ENCODE measurements at places on chromosomes 6 and 20.

DNA sequence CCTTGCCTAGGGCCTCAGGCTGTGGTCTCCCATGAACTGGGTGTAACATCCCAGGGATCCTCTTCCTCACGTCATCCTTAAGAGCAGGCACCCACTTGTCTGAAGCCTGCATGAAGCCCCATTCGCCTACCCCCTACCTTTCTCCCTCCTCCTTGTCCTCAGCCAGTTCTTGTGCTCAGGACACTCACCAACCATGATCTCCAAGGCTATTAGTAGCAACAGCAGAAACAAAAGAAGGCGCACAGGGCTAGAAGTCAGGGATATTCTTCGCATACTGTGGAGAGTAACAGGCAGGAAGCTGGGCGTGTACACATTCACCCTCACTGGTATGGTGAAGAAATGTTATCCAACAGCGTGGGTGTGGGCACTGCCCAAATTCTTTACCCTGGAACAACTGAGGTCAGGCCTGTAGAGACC, 7.3 kb downstream of the RAET1E start:
- DNase-seq, result no peak

DNA sequence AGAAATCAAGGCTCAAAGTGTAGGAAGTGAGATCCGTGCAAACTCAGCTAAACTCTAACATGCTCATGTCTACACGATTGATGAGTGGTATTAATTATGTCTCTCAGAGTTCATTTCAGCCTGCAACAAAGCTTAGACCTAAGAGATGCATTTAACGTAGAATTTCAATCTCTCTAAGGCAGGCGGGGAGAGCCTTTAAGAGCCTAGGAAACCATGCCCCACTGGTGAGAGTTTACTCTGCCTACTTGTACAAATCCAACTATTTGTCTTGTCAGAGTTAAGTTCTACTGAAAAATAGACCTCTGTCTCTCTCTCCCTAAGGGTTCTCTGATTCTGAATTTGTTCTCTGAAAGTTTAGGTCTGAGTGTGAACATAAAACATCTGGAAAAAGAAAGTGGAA, 100.9 kb downstream of the SPTLC3 start:
- DNase-seq, result no peak

- DNase-seq, result no peak
Observed at GRCh38 chr6:25925876-25926275, 4.6 kb downstream of the SLC17A2 start.

DNA sequence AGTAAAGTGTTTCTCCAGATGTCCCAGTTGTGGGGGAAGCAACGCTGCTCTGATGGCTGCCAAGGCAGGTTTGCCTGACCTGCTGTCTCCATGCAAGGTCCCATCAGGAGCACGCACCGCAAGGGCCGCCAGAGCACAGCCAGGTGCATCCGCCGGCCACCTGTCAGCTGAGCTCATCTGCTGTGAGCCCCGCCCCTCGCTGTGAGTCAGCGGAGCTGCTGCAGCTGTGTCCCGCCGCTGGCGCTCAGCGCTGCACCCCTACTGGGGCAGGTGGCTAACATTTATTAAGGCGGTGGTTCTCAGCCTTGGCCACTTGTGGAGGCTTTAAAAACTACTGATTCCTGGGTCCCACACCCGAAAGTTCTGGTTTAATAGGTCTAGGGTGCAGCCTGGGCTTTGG, 225.7 kb downstream of the UST start:
- DNase-seq, result no peak

DNA sequence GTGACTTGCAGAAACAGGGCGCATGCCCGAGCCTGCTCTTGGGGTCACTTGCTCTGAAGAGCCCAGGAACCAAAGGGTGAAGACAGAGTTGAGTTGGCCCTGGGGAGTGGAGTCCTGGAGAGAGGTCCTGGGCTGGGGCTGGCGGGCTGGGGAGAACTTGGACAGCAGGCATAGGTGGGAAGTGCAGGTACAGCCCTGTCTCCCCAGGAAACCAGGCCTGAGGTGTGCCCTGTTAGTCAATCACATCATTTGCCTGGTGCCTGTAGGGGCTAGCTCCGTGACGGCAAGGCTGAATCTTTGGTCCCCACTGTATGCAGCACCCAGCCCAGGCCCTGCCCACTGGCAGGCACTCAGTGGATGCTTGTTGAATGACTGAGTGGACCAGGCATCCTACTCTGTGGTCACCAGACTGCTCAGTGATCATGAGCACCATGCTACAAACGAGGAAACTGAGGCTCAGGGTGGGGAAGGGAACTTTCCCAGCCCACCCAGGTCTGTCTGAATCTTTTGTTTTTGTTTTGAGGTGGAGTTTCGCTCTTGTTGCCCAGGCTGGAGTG, 15.6 kb upstream of the NOL4L start:
- no peak for DNase-seq

DNA sequence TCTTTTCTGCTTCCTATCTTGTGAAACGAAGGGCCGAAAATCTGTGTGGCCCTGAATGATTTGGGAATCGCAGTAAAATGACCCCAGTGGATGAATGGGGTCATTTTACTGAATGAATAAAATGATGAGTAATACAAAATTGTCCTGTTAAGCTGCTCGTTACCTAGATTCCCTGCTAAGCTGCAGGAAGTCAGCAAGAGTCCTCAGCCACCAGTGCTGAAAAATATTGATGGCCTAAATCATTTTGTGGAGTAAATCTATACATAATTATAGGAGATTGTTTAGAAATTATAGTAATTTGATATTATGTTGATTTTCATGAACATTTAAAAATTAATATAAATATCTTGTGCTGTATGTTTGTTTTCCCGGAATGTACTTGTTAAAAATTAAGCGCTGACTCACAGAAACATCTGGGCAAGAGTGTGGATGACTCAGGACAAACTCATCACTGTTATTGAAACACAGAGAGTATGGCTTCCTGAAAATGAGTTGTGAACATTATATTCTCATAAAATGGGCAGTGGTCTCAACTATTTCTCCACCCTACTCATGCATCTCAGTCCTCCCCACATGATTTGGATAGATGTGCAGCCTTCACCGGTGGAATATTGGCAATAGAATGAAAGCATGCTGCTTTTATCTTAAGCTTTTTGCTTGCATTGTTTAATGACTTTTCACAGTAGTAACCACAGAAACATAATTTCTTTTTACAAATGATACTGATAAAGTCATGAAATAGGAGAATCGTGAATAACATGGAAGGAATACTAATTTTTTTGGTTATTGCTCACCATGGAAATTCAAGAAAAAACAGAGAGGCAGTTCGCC, 36.2 kb upstream of the RGS17 start:
- DNase-seq, result no peak

GRCh38 chr6:134634466-134634865, 315.4 kb downstream of the ALDH8A1 start:
- no peak for DNase-seq

GRCh38 chr6:74269600-74269858, 573.5 kb downstream of the CD109 start:
- no peak for DNase-seq

DNA sequence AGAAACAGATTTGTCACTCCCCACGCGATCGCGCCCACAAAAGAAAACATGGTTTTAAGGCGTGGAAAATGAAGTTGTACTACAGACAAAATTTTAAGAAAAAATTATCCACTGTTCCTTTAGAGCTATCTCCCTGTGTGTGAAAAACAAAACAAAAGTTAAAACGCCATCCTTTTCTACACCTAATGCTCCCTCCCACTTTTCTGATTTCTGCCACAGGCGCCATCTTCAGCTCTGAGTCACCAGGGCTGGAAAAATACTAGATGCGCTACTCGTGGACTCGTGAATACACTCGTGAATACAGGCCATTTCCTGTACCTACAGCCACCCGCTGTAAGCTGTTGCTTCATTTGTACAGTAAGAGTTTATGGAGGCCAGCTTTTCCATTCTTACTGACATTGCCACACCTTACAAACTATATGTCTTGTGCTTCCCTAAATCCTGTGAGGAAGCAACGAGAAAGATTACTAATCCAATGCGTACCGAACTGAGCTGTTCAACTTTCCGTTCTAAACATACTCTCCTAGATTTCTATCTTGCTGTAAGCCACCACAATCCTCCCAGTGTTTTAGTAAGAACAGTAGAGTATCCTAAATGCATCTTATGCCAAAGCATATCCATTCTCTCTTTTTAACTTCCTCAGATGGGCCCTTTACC, 773 bp upstream of the AHI1 start:
- peak; percentile 55 for DNase-seq

DNA sequence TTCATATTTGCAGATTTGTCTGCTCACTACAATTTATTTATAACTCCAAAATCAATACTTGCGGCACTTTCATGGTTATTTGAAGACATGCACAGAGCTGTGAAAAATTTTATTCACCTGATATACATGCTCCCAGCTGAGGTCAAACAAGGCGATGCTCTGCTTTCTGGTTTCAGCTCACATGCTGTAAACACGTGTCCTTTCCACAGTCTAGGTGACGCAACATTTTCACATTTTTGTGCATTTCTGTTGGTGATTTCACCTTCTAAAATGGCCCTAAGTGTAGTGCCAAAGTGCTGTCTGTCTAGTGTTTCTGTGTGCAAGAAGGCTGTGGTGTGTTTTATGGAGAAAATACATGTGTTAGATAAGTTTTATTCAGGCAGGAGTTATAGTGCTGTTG, 650.5 kb downstream of the RNF144B start:
- DNase-seq, result no peak

DNA sequence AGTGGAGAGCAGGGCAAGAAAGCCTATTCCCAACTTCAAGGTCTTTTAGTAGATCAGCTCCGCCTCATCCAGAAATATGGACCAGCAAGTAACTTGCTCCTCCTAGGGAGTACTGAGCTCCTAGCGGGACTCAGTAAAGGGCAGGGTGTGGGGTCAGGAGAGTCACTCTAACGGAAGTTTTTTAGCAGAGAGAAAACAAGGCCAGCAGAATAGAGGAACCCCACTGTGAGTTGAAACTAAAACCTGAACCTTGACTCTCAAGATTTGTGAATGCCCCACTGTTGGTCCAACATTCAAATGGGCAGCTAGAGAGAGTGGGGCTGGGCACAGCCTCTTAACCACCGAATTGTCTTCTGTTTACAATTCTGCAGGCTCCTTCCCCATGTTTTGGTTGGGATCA, 244.8 kb downstream of the FARS2 start:
- no peak for DNase-seq

DNA sequence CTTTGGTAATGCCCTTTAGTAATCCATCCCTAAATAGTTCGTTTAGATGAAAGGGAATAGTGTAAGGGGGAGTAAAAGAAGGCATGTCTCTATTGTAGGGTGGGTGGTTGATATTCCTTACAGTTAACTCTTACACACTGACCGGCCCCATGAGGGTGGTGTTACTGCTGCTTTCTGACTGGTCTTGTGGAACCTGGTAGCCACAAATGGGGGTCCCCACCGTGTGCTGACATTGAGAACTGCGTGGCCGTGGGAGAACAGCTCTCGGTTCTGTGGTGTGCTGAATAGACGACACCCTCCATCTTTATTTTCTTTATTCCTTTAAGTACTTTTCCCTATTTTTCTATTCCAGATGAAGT, 19.3 kb downstream of the MRAP2 start:
- no peak for DNase-seq

GRCh38 chr6:35195120-35195780, 18.5 kb upstream of the SCUBE3 start:
- no peak for DNase-seq

- DNase-seq, result no peak
Observed at GRCh38 chr6:93371756-93372155, 47.6 kb downstream of the EPHA7 start.

DNA sequence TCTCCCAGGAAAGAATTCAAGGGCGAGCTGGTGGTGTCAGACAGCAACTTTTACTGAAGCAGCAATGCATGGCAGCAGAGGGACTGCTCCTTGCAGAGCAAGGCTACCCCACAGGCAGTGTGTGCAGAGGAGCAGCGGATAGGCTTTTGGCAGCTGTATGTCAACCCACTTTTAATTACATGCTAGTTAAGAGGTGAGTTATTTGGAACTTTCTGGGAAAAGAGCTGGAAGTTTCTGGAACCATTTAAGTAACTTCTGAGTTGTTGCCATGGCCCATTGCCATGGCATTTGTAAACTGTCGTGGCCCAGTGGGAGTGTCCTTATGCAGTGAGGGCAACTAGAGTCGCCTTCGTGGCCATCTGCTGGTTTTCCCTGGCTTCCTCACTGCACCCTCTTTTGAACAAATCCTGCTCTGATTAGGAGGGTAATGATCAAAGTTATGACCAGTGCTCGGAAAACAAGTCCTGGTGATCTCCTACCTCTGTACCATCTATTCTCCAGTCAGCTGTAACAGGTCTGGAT, 34.0 kb downstream of the BPIFB4 start:
- DNase-seq, result no peak

GRCh38 chr6:31400467-31401289, 2.7 kb upstream of the MICA start:
- DNase-seq, result peak; percentile 57

DNA sequence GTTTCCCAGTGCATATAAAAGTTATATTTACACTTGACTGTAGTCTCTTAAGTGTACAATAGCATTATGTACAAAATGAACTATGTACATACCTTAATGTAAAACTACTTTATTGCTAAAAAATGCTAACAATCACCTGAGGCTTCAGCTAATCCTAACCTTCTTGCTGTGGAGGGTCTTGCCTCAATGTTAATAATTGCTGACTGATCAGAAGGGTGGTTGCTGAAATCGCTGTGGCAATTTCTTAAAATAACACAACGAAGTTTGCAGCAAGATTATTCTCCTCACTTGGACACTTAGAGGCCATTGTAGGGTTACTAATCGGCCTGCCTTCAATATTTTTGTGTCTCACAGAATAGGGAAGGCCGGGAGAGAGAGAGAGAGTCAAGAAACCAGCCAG, 24.7 kb upstream of the MICB start:
- DNase-seq, result no peak

- no peak for DNase-seq
Observed at GRCh38 chr6:76702187-76702586, 629.7 kb upstream of the IMPG1 start.

GRCh38 chr20:17142666-17143065, 84.2 kb upstream of the PCSK2 start:
- DNase-seq, result no peak

DNA sequence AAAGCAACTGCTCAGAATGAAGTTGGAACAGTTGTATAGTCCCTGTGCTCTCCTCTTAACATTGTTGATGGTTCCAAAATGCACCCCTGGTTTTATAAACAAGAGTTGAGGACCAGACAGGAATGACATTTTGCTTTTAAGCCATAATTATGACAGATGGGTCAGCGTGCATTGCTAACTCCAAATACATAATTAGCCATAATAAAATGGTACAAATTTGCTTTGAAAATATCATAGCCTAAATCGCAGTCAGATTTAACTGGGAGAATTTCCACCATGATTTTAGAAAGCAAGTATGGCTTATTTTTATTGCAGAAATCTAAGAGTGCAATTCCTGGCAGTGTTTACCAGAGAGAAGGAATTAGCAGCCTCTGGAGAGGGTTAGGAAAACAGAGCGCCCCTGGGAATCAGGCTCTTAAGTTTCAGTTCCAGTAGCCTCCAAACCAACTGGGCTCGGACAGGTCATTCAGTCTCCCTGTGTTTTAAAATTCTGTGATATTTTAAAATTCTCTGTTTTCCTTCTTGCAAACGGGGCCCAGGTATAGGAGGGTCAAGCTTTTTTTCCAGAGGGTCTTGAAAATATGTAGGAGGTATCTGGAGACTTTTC, 302.3 kb downstream of the TBC1D7 start:
- DNase-seq, result no peak

Data from hematopoietic multipotent progenitor cell treated with erythropoietin and hydrocortisone succinate and interleukin-3 and kit ligand, for 15 days (in vitro differentiated cells).